ENCODE measurements at places on chromosomes 12 and 14. TPM values are rescaled to one million over a fixed set of nuclear protein-coding genes. Genes with fewer than 3 reads are reported as not detected.
A peak's percentile ranks its signal among the peaks of the same experiment; 100 is the strongest.

Gene ANKRD33
- not detected for total RNA-seq

DNA sequence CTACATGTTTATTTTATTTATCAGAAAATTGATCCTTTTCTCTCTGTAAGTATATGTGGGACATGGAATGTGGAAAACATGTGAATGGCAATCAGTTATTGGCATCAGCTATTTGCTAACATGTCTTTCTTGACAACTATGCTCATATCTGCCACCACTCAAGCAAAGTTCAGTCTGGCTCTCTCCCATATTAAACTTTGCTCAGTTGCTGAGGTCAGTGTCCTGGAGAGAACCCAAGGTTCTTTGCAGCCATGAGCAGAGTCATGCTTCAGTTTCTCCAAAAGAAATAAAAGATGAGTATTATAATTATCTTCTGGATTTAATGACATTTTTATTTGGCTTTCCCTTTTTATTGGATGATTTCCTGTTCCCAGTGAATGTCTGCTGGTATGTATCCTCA is 42.6 kb downstream of the A2M start:
- no peak overlapping the region for H3K27ac ChIP-seq
- H3K27me3 ChIP-seq: no peaks in the 10 kb centered on the region
- no peak overlapping the region for H3K4me3 ChIP-seq
- H3K36me3 ChIP-seq: peaks cover 93% of the 10 kb centered on the region
- H3K4me1 ChIP-seq: no peaks in the 10 kb centered on the region
- DNase-seq: no peak

DNA sequence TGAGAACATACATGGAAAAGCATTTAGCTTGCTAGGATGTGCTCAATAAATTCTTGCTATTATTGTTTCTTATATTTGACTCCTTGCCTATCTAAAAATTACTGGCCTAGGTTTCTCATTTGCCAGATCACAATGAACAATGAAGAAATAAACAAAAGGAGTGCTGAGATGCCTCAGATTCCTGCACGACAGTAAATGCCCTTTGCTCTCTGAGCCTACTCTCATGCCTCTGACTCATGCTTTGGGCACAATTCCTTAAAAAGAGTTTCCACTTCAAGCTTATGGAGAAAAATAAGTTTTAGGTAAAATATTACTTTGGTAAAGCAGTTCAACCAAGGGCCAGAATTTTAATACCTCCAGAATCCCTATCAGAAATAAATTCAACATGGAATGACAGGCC is 30.9 kb downstream of the GRIN2B start:
- H3K36me3 ChIP-seq: no peaks in the 10 kb centered on the region
- no peak overlapping the region for H3K27ac ChIP-seq
- H3K27me3 ChIP-seq: no peaks in the 10 kb centered on the region
- no peak overlapping the region for H3K4me3 ChIP-seq

GRCh38 chr12:132583411-132583710 is 27.0 kb downstream of the LRCOL1 start:
- H3K36me3 ChIP-seq: no peaks in the 10 kb centered on the region
- H3K4me3 ChIP-seq: peak overlapping the region; percentile 45
- H3K27ac ChIP-seq: peak overlapping the region; percentile 78
- no peak for DNase-seq
- H3K27me3 ChIP-seq: no peaks in the 10 kb centered on the region

- H3K27ac ChIP-seq: peak overlapping the region; percentile 67
- no peak for DNase-seq
- peaks cover 24% of the 10 kb centered on the region for H3K4me1 ChIP-seq
- peaks cover 20% of the 10 kb centered on the region for H3K36me3 ChIP-seq
- no peak overlapping the region for H3K4me3 ChIP-seq
- no peaks in the 10 kb centered on the region for H3K27me3 ChIP-seq
Observed at GRCh38 chr12:53543539-53543938, 36.3 kb upstream of the NPFF start.

Data from esophagus muscularis mucosa (tissue), 4 donors.